ENCODE measurements at places on chromosomes 5 and 9.

DNA sequence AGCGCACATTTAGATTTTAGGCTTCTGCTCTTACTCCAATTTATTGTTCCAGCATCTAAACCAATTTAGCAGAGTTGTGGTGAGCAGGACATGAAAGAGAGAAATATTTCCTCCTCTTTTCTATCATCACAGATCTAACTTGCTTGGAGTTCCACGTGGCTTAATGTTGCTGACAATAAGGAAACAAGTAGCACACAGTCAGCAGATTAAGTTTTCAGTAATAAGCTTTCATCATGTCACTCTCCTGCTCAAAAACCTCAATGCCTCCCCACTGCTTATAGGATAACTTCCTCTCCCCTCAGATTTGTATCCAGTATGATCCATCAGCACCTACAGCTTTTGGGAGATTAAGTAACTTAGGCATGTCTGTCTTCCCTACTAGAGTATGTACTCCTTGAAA lies 10.4 kb upstream of the SSBP2 start:
- DNase-seq, result no peak

- no peak for DNase-seq
Measured at GRCh38 chr9:2810420-2811075, 33.3 kb downstream of the PUM3 start.

GRCh38 chr5:20656262-20656661 lies 668.3 kb upstream of the CDH18 start:
- DNase-seq, result no peak

- DNase-seq, result no peak
Measured at GRCh38 chr5:168303393-168304025, 12.1 kb downstream of the WWC1 start.

DNA sequence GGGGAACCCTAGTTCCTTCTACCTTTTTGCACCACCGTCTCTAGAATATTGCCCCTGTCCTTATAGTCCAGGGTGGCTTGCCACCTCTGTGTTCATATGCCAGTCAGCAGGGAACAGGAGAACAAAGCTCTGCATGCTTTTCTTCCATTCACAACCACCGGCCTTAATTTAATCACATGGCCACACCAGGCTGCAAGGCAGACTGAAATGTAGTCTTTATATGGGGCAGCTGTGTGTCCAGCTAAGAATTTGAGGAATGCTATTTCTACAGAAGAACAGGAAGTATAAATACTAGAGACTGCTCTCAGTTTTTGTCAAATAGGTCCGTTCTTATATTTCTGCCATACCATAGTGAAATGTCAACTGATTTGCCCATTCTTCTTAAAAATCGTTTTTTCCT lies 5.8 kb downstream of the C5orf22 start:
- no peak for DNase-seq

DNA sequence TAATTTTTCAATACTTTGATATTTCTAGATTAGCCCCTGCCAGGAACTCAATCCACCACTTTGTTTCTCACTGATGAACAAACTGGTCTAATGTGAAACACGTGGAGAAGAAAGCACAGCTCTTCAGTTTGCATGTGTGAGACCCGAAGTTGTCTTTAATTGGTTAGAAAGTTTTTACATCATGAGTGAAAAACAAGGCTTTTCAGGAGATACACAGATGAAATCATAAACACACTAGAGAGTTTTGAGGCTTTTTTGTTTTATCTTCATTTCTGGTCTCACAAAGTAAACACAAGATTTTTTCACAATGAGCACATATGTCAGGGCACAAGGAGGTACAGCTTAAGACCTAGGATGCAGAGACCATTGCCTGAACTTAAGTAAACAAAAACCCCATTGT lies 84.5 kb upstream of the MOCS2 start:
- no peak for DNase-seq

- DNase-seq, result no peak
Measured at GRCh38 chr5:153831973-153832372, 206.7 kb downstream of the FAM114A2 start.

- DNase-seq, result no peak
Measured at GRCh38 chr5:136296846-136297245, 68.5 kb downstream of the TRPC7 start.

GRCh38 chr9:21682981-21683380 lies 119.5 kb upstream of the MTAP start:
- DNase-seq, result no peak

DNA sequence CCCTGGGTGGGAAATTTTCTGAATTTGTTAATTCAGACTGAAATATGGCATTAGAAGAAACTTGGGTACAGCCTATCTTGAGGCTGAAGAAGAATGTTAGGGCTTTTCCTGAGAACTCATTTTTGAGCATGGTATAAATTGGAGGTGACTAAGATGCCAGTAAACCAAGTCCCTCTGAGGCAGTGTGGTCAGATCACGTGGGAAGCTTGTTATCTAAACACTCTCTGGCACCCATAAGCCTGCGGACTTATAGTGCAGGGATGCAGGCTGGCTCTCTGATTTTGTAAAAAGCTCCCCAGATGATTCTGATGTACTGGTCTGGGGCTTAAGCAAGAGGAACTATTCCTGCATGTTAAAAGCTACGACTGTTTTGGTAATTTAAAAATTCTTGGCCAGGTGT lies 34.3 kb downstream of the MTMR12 start:
- DNase-seq, result no peak

- no peak for DNase-seq
Measured at GRCh38 chr5:115583474-115583873, 18.8 kb downstream of the TICAM2 start.

DNA sequence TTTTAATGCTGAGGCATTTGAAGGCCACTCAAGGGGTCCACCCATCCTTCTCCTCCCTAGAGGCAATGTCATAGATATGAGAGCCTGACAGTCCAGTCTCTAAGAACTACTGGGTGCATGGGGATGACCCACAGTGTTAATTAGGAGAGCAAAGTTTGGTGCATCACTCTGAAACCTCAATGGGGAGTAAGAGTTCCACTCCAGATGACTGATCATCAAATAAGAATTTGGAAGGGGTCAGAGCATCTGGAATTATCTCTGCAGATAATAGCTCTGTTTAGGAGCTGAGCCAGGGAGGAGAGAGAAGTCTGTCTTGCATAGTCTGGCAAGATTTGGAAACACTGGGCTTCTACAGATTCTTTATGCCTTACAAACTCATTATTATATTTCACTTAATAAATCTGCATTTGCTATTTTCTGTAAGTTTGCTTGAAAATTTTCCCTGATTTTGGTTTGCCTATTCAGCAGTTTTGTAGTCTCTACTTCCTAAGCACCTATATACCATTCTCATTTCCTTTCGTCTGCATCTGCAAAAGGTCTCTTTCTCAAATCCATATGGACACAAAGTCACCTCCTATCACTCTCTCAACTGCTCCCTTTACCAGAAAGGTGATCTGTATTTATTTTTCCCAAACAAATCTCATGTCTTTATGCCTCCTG lies 27.7 kb downstream of the FGF10 start:
- no peak for DNase-seq

- DNase-seq, result no peak
Measured at GRCh38 chr9:26750162-26750561, 142.4 kb downstream of the CAAP1 start.

- no peak for DNase-seq
Measured at GRCh38 chr5:67015541-67016191, 180.9 kb downstream of the CD180 start.
